EH (cell line): ENCODE measurements at places on chromosomes 2 and 18.

- DNase-seq: no peak
Measured at GRCh38 chr2:9284521-9285297, 78.1 kb downstream of the ASAP2 start.

DNA sequence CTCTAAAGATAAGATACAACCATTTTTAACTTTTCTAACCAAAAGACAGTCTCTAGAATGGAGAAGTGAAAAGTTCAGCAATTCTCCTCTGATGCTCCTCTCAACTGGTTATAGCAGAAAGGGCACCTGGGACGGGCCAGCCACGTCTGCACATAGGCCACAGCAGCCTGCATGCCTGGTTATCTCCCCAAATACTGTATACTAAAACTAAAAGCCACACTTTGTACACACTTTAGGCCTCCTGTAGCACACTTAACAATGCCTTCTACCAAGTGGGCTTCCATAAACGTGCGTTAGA, 179.1 kb downstream of the ANKRD44 start:
- no peak for DNase-seq

- DNase-seq: no peak
Measured at GRCh38 chr2:238873381-238873801, 25.5 kb downstream of the TWIST2 start.

DNA sequence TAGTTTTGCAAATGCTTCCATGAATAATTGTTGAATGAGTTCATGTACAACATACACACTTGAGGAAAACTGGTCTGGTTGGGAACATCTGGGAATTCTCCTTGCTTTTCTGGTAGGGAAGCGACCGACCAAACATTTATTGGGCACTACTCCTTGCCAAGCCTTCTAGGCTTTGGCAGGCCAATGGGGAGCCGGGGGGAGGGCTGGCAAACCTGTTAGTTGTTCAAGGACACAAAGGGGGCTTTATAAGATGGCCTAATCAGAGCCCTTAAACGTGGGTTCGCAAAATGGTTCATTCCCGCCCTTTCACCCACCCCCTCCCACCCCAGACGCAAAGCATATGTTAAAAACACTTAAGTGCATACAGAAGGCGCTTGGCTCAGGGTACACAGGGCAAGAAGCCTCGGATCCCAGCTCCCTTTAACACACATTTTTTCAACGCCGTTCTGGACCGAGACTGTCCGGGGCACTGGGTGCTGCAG, 844 bp upstream of the VSNL1 start:
- peak; percentile 7 for DNase-seq

DNA sequence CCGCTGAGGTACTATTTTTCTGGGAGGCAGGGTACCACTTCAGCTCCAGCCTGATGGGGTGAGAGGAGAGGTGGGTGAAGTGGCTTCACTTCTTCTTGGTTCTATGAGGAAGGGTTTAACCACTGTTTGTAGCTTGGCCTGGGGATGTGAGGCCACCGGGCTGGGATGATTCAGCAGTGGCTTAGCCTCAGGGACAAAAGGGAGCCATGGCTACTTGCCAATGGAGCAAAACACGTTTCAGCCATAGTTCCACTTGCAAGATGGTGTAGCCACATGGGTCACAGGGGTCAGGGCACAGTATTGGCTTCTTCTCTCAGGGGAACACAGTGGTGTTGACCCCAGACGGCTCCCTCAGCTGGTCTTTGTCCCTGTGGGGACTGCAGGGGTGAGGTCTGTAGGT, 14.9 kb downstream of the ZDBF2 start:
- DNase-seq: peak; percentile 37

- no peak for DNase-seq
Measured at GRCh38 chr2:119580550-119581072, 36.4 kb downstream of the CFAP221 start.

DNA sequence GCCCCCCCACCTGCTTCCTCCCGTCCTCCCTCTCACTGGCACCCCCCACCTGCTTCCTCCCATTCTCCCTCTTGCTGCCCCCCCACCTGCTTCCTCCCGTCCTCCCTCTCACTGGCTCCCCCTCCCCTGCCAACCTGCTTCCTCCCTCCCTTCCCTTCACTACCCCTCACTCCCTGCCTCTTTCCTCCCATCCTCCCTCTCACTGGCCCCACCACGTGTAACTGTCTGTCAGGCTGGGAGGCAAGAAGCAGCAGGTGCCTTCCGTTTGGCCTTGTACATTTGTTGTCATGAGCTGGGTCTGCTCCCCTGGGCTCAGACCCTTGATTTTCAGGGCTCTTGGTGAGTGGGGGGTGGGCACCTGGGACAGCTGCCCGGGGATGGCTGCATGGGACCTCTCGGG, 19.1 kb downstream of the RTP5 start:
- no peak for DNase-seq

GRCh38 chr2:127426501-127427354, 8.5 kb downstream of the PROC start:
- no peak for DNase-seq

DNA sequence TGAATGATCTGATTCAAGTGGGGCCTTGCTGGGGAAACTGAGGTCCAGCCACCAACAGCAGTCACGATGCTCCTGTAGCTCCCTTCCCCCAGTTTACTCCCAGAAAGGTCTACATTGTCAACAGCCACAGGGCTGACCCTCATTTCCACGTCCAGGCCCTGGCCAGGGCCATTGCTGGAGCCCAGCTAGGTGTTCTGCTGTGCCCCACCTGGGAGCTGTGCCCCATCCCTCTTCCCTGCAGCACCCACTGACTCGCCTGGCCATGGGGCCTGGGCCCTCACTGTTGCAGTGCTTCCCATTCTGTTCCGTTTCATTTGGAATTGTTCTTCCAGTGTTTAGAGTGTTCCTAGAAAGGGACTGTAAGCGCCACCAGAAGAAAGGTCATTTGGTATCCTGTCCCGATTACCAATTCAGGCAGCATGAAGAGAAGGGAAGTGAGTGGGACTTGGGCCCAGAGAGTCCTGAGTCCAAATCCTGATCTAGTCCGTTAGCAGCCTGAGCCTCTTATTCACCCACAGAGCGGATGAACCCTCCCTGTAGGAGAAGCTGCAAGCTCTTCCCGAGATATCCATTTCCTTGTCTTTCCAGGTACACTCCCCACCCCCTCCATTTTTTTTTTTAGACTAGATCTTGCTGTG, 73.1 kb upstream of the HPCAL1 start:
- DNase-seq: no peak

DNA sequence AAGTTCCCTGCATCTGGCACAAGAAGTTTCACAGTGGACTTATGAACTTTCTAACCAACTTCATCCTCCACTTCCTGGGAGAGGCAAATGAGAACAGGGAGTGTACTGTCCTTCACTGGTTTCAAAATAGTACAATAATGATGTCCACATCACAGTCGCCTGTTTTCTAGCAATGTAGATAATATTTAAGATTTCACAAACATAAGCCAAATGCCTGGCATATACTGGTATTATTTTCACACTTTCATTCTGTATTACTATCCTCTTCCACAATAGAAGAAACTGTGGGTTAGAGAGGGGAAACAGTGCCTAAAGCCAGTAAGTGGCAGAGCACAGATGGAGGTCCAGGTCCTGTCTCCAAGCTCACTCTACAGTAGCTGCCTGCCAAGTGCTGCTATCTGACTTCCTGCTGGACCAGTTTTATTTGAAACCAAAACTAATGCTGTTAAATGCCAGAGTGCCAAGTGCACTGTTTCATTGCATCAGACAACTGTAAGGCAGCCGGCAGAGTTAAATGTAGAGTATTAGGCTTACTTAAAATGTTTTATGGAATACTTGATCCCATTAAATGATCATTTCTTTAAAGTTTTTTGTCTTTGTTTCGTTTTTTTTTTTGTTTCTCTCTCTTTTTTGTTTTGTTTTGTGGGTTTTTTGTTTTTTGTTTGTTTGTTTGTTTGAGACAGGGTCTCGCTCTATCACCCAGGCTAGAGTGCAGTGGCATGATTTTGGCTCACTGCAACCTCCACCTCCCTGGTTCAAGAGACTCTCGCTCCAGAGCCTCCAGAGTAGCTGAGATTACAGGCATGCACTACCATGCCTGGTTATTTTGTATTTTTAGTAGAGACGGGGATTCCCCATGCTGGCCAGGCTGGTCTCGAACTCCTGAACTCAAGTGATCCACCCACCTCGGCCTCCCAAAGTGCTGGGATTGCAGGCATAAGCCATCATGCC, 15.1 kb downstream of the COBLL1 start:
- peak; percentile 77 for DNase-seq

DNA sequence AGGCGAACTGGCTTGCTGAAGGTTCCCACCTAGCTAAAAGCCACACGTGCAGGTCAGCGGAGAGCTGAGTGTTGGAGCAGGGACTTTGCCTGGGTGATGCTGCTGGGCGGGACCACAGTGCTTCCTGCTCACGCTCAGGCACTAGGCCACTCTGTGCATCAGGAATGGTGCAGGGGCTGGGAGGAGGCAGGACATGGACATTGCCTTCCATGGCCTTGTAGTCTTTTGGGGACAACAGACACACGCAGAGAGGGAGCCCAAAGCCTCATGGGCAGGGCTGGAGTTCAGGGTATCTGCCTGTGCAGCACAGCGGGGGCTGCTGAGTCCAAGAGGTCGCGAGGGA, 207.2 kb downstream of the ZBTB7C start:
- DNase-seq: no peak

DNA sequence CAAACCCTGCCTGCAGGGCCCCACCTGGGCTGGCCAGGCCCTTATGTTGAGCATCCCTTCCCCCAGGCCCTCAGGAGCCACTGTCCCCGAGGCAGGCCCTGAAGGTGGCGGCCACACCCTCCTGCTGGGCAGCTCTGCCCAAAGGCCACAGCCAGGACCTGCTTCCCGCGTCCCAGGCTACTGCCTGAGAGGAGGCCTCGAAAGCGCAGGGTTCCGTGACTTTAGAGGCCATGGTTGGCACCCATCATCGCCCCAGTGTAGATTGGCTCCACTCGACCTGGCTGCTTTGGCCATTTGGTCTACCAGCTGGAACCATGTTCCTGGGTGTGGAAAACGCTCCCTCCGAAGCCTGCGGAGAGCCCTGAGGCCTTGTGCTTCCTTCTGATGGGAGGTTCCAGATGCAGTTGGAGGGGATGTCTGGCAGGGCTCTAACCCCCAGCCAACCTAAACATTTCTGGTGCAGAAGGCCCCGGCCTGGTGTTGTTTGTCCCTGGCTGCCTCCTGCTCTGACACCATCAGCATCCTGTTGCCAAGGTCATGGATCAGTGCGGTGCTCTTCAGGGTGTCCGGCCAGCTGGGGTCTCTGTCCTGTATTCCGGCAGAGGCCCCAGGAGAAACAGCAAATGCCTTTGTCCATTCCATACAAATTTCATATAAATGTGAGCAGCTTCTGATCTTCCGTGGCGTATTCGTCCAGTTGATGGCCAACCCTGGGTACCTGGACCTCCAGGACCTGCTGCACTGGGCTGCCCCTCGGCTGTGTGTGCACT, 14.7 kb downstream of the CAPN10 start:
- no peak for DNase-seq

DNA sequence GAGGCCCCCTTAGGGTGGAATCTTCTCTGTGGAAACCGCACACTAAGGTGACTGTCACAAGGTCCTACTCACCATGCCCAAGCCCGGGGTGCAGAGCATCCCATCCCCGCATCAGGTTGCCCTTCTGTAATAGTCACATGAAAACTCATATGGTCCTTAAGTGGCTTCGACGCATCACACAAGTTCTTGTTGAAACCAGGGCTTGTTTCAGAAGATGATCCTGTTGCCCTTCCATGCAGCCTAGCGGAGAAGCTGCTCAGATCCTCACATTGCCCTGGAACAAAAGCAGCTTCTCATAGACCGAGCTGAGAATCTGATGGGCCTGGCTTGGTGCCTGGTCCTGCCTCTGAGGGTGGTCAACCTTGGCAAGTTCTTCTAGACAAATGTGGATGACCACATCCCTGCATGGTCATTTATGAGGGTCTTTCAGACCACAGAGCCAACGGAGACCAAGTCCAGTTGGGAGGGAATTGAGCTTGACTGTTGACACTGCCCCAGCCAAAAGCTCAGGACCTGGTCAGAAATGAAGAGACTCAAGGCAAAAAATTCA, 54.1 kb downstream of the PDCL3 start:
- no peak for DNase-seq

- peak; percentile 27 for DNase-seq
Measured at GRCh38 chr18:10081492-10081891, 167.7 kb downstream of the VAPA start.

DNA sequence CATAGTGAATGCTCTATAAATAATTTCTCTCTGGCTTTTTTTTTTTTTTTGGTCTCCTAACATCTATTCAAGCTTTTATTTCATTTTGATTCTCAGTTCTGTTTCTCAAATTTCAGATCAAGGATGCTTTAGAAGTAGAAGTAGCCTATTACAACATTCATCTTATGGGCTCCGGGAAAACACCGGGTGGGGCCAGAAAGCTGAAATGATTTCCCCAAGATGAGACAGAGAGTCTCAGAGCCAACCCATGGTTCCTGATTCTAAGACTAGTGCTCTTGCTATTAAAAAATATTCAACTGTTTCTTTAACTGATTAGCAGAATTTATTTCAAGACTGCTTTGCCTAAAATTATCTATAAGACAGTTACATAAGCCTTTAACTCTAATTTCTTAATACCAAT, 147.2 kb upstream of the CCDC68 start:
- no peak for DNase-seq

DNA sequence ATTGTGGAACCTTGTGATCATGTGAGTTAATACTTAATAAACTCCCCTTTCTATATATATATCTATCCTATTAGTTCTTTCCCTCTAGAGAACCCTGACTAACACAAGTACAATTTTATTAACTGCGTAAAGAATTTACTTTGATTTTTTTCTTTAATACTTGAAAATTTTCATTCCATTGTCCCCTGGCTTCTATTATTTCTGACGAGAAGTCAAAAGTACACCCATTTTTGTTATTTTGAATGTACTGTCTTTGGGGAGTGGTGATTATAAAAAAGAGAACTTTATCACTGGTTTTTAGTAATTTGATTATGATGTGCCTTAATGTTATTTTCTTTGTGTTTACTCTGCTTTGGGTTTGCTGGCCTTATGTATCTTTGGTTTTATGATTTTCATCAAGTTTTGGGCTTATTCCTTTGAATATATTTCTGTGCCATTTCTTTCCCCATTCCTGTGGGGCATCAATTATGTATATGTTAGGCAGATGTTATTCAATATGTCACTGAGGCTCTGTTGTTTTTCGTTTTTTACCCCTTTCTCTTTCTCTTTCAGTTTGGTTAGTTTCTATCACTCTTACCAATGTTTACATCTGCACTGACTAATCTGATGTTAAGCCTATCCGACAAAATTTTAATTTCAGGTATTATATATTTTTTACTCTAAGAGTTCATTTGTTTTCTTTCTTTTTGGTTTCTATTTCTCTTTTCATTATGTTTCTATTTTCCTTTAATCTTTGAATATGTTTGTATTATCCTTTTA, 271.4 kb downstream of the CAMKMT start:
- no peak for DNase-seq

- DNase-seq: peak; percentile 46
Measured at GRCh38 chr2:233259730-233260129, 8.3 kb downstream of the ATG16L1 start.

- DNase-seq: no peak
Measured at GRCh38 chr2:113275556-113276215, 3.0 kb downstream of the PAX8 start.

- peak; percentile 54 for DNase-seq
Measured at GRCh38 chr2:215982465-215982875, 30.9 kb downstream of the MREG start.

GRCh38 chr2:37590119-37590571, 81.3 kb downstream of the CDC42EP3 start:
- DNase-seq: peak; percentile 95
